ENCODE measurements at places on chromosomes 5 and 9. TPM values are rescaled to one million over a fixed set of nuclear protein-coding genes. Genes with fewer than 3 reads are reported as not detected.

The MLANA gene
- not detected for total RNA-seq

The TPM2 gene
- 165 TPM for total RNA-seq

The RNF224 gene
- not detected for total RNA-seq

The GNA14 gene
- total RNA-seq = 8.0 TPM

The CNTNAP3B gene
- 20.4 TPM for total RNA-seq

The SHC3 gene
- total RNA-seq = 5.3 TPM

The ARL10 gene
- total RNA-seq = 29.2 TPM

The IFNE gene
- total RNA-seq = not detected

The TRIM14 gene
- 12.6 TPM for total RNA-seq

The CETN3 gene
- total RNA-seq = 29.7 TPM

The TMC1 gene
- 0.36 TPM for total RNA-seq

The DNAH5 gene
- 0.58 TPM for total RNA-seq

All from sciatic nerve (tissue), 2 donors.